Neuronal stem cell (in vitro differentiated cells): ENCODE measurements at places on chromosomes 1 and 21.

DNA sequence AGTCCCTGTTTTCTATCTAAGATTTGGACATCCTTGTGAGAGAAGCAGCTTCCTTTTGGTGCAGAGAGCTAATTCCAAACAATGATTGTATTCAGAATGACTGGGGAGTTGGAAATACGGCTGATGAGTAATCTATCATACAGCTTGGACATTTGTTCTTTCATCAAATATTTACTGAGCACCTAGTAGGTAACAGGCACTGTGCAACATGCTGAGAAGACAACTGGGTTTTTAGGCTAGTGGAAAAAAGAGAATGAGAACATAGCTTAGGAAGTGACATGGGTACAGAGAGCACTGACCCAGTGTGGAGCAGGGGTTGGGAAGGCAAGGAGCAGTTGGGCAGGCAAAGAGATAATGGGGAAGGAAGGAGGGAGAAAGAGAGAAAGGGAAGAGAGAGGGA, 87.5 kb downstream of the TBX19 start:
- no peak for DNase-seq

- DNase-seq = no peak
Observed at GRCh38 chr1:97849345-97850340, 71.2 kb downstream of the DPYD start.

DNA sequence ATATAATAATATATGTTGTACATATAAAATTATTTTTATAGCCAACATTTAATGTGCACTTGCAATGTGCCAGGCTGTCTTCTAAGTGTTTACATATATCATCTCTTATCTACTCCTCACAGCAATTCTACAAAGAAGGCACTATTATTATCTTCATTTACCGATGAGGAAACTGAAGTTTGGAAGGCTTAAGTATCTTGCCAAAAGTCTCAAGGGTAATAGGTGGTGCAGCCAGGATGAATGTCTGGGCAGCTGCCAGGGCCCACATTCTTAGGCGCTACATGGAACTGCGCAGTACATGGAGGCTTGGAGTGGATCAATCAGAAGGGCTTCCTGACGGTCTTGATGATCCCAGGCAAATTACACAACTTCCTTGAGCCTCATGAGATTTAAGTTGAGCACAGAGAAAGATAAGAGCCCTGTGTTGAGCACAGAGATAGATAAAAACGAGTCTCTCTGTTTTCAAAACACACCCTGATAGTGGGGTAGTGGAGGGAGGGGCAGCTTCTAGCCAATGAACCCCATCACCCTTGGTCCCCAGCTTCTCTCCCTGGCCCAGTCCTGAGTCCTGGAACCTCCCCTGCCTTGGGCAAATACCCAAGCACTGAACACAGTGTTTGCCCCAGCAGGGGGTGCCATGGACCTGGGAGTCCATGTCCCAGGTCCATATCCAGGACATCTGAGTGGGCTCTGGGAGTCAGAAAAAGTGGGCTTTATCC, 9.2 kb downstream of the POU3F1 start:
- DNase-seq = no peak

DNA sequence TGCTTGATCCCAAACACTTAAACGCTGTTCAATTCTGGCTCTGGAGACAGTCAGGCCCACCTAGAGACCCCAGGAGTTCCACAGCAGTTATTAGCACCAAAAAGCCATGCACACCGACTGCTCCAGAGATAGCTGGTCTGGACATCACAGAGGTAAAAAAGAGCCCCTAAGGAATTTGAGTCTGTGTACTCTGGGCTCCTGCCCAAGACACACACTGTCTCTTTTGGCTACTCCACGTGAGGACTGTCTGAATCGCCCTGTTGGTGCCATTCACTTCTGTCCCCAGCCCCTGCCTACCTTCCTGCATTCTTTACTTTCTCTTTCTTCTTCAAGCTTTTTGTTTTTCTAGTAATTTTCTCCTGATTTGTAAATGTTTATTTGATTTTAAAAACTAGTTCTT, 197.4 kb downstream of the ADGRL2 start:
- DNase-seq = no peak

DNA sequence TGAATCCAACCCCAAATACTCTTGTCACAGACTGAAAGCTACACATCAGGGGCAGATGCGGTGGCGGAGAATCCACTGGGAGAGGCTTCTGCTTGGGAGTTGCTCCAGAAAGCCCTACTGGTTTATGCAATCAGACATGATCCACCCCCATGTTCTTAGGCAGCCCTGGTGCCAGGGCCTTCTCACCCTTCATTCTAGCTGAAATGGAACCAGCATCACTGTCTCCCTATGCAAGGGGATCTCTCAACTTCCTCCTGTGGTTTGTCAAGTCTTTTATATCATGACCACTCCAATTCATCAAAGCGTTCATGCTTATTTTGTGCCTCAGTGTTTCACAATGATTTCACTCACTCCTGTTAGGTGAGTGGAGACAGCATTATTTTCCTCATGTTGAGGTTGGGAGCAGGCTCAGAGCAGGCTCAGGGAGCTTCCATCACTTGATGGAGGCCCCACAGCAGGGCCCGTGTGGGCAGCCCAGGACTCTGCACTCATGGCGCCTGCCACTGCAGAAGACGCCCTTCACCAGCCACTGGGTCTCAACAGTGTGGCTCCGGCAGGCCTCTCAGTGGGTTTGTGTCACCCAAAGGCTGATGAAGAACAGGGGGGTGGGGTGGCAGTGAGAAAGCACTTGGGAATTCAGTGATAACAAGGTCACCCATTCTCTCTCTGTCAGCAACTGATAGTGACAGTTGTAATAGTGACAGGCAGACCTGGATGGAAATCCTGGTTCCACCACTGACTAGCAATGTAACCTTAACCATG, 67.1 kb downstream of the CD58 start:
- DNase-seq = no peak
